ENCODE measurements at places on chromosomes 13 and 19. TPM values are rescaled to one million over a fixed set of nuclear protein-coding genes. Genes with fewer than 3 reads are reported as not detected.
A peak's percentile ranks its signal among the peaks of the same experiment; 100 is the strongest.

DNA sequence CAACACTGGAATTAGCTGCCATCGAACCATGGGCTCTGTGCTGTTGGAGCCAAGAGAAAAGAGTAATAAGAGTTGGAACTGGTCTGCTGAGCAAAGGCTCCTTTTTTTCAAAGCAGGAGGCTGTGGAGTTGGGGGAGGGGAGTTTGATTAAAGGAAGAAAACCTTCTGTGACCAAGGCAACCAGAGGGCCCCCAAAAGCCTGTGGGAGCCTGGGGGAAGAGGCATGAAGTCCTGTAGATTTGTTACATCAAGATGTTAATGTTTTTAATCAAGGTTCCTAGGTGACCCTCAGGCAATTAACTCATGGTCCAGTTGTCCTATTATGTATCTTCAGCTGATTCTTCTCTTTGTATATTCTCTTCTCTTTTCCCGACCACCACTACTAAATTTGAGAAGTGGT lies 403.9 kb downstream of the NDFIP2 start:
- no peak overlapping the region for H3K4me3 ChIP-seq
- H3K4me1 ChIP-seq = no peaks in the 10 kb centered on the region
- no peaks in the 10 kb centered on the region for H3K27me3 ChIP-seq
- DNase-seq = no peak
- H3K36me3 ChIP-seq = no peaks in the 10 kb centered on the region

GRIN3B gene
- polyA plus RNA-seq = not detected

GRCh38 chr19:19602136-19602712 lies 16.3 kb downstream of the PBX4 start:
- DNase-seq = no peak
- H3K27ac ChIP-seq = no peak overlapping the region
- no peaks in the 10 kb centered on the region for H3K36me3 ChIP-seq
- H3K4me1 ChIP-seq = no peaks in the 10 kb centered on the region
- H3K4me3 ChIP-seq = no peak overlapping the region

ADM5 gene
- polyA plus RNA-seq = 0.29 TPM

GRCh38 chr19:54674021-54674617 lies 11.3 kb downstream of the LILRB4 start:
- peak; percentile 17 for DNase-seq
- peaks cover 8% of the 10 kb centered on the region for H3K36me3 ChIP-seq
- no peaks in the 10 kb centered on the region for H3K4me1 ChIP-seq
- H3K27ac ChIP-seq = no peak overlapping the region
- peaks cover 30% of the 10 kb centered on the region for H3K27me3 ChIP-seq

PBX4 gene
- not detected for polyA plus RNA-seq

IFI30 gene
- 241 TPM for polyA plus RNA-seq
